ENCODE measurements at places on chromosomes 5 and 9.

GRCh38 chr9:26746357-26747072 is 146.1 kb downstream of the CAAP1 start:
- no peak for DNase-seq

- no peak for DNase-seq
These were observed 673.4 kb downstream of the DTWD2 start for GRCh38 chr5:118314931-118315330.

- no peak for DNase-seq
These were observed 32.6 kb upstream of the FRRS1L start for GRCh38 chr9:109199676-109200075.

- no peak for DNase-seq
These were observed 220.2 kb downstream of the ADAMTS6 start for GRCh38 chr5:65261499-65261898.

GRCh38 chr9:72932619-72933018 is 20.2 kb downstream of the ALDH1A1 start:
- DNase-seq = no peak

DNA sequence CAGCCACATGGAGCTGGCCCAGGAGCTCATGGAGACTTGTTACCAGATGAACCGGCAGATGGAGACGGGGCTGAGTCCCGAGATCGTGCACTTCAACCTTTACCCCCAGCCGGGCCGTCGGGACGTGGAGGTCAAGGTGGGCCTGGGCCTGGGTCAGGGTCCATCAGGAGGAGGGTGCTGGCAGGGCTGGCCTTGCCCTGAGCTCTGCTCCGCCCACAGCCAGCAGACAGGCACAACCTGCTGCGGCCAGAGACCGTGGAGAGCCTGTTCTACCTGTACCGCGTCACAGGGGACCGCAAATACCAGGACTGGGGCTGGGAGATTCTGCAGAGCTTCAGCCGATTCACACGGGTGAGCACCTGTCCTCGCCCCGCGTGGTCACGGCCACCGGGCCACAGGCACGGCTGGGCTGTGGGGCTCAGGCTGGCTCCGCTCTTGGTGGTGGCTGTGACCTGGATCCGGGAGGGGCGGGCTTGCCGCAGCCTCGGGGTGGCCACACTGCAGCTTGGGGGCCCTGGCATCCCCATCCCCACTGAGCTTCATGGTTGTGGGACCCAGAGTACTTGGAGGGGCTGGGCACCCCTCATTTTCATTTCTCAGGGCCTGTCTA is 7.1 kb downstream of the DPP7 start:
- no peak for DNase-seq

- peak; percentile 74 for DNase-seq
These were observed 700.2 kb downstream of the IRX1 start for GRCh38 chr5:4295663-4296339.

DNA sequence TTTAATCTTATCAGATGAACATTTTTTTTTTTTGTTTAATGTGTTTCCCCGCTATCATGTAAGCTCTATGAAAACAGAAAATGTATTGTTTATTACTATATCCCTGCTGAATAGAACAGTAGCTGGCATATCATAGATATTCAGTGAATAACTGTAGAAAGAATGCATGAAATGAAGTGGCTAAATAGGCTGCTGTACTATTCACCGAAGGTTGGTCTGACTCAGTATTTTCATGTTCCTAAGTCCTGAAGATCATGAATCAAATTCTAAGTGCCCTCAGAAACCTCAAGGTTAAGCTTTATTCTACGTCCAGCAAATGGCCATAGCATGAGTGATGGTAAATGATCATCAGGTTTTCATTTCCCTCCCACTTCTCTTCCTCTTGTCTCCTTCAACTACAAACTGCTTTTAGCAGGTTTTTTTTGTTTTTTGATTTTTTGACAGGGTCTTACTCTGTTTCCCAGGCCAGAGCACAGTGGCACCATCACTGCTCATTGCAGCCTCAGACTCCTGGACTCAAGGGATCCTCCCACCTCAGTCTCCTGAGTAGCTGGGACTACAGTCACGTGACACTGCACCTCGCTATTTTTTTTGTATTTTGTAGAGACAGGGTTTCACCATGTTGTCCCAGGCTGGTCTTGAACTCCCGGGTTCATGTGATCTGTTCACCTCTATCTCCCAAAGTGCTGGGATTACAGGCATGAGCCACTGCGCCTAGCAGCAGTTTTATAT is 19.1 kb upstream of the ZFAND5 start:
- no peak for DNase-seq

- no peak for DNase-seq
These were observed 559.7 kb downstream of the ACTL7B start for GRCh38 chr9:108296056-108296455.

DNA sequence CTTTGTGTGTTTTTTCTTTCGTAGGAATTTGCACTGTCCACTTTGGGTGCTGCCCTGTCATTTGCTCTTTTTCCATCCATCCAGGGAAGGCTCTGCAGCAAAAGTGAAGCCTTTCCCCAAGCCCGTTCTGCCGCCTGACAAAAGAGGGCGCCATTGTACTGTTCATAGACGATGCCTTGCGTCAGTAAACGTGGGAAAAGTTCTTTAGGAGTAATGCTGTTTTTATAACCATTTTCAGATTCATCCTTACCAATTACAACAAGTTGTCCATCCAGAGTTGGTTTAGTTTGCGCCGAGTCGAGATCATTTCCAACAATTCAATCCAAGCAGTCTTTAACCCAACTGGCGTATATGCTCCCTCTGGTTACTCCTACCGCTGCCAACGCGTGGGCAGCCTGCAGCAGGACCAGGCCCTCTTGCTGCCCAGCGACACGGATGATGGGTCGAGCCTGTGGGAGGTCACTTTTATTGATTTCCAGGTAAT is 34.3 kb upstream of the RPS23 start:
- DNase-seq = peak; percentile 25

GRCh38 chr5:149150457-149150856 is 9.2 kb downstream of the ABLIM3 start:
- no peak for DNase-seq

DNA sequence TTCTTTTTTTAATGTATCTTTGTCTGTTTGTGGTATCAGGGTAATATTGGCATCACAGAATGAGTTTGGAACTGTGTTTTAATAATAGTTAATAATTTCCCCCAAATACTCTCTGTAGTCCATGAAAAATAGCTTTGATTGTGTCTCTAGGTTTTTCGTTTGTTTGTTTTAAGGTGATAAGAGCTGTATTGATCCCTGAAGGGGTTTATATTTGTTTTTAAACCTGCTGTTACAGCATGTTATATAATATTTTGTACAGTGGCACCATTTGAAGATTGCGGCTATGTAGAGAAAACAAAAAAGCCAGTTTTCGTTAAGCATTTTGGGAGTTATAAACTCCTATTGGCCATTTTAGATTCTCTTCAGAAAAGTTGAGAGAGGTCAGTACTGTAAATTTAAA is 15.7 kb downstream of the PAM start:
- DNase-seq = no peak

GRCh38 chr5:27516437-27516836 is 478.1 kb upstream of the CDH9 start:
- DNase-seq = no peak

GRCh38 chr9:124513376-124513994 is 6.3 kb upstream of the NR5A1 start:
- DNase-seq = no peak

GRCh38 chr5:96214442-96215197 is 218.4 kb downstream of the PCSK1 start:
- DNase-seq = no peak

DNA sequence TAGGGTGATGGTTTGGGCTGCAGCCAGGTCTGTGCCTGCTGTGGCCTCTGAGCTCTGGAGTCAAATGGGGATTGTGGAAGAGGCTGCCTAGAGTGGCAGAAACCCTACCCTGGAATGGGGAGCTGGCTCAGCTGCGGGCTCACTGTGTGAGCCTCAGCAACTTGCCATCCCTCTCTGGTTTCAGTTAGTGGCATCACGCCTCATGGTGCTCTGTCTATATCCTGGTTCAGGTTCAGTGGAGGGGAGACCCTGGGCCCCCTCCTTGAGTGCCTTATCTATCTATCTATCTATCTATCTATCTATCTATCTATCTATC is 132.6 kb downstream of the PHF2 start:
- no peak for DNase-seq

DNA sequence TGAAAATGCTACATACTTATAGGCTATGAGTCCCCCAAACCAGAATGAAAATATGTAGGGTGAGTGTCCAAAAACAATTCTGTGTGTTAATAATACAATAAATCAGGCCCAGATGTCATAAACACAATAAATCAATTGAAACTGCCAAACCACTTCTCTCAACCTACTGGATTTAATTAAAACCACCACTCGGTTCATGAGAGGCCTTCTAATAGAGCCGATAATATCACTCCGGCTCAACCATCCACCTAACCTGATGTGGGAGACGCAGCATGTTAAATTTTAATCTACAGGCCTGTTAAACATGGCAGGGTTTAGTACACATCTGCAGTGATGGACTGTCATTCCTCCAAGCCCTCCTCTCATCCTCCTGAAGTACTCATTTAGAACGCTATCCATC is 734.5 kb upstream of the ZNF608 start:
- DNase-seq = peak; percentile 27

GRCh38 chr5:17802256-17802655 is 168.0 kb downstream of the TAF11L14 start:
- DNase-seq = no peak
